ENCODE measurements at places on chromosomes 13 and 19.

GRCh38 chr13:54018485-54018884, 989.9 kb downstream of the OLFM4 start:
- no peak for ATAC-seq

DNA sequence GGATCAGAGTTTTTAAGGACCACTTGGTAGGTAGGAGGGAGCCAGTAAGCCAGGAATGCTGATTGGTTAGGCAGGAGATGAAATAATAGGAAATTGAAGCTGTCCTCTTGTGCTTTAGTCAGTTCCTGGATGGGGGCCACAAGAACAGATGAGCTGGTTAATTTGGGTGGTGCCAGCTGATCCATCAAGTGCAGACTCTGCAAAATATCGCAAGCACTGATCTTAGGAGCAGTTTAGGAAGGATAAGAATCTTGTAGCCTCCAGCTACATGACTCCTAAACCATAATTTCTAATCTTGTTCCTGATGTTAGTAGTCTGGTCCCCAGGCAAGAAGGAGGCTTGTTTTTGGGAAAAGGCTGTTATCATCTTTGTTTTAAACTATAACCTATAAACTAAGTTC, 117.9 kb upstream of the GPR12 start:
- no peak for ATAC-seq

DNA sequence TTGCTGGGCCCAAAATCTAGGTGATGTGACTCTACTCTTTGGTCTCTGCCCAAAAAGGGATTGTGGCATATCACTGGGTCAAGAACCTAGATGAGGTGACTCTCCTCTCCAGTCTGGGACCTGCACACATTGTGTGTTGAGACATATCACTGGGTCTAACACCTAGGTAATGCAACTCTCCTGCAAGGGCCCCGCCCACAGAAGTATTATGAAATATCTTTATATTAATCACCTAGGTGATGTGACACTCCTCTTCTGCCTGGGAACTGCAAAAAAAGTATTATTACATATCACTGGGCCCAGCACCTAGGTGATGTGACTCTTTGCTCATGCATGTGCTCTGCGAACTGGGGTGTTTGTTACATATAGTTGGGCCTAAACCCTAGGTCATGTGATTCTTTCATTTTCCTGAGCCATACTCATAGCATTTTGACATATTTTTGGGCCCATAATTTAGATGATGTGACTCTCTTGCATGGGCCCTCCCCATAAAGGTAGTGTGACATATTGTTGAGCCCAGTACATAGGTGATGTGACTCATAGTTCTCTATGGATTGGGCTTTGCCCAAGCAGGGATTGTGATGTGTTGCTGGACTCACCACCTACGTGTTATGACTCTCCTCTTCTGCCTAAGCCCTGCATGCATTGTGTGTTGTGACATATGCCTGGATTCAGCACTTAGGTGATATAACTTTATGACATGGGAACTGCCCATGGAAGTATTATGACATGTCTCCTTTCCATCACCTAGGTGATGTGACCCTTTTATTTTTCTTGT, 11.2 kb upstream of the ZNF681 start:
- no peak for ATAC-seq

DNA sequence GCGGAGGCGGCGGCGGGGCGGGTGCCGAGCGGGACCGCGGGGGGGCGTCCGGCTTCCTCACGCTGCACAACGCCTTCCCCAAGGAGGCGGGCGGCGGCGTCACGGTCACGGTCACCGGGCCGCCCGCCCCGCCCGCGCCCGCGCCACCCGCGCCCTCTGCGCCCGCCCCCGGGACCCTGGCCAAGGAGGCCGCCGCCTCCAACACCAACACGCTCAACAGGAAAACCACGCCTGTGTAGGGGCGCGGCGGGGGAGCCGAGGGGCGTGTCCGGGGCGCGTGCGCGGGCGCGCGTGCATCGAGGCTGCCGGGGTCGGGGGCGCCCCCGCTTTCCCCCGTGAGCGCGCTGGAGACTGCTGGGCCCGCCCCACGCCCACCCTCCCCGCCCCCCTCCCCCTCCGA, 8.8 kb upstream of the CACNG6 start:
- no peak for ATAC-seq

GRCh38 chr13:20209948-20210347, 17.2 kb upstream of the GJB2 start:
- no peak for ATAC-seq

- peak; percentile 89 for ATAC-seq
Observed at GRCh38 chr19:55353803-55354697, 469 bp downstream of the COX6B2 start.

DNA sequence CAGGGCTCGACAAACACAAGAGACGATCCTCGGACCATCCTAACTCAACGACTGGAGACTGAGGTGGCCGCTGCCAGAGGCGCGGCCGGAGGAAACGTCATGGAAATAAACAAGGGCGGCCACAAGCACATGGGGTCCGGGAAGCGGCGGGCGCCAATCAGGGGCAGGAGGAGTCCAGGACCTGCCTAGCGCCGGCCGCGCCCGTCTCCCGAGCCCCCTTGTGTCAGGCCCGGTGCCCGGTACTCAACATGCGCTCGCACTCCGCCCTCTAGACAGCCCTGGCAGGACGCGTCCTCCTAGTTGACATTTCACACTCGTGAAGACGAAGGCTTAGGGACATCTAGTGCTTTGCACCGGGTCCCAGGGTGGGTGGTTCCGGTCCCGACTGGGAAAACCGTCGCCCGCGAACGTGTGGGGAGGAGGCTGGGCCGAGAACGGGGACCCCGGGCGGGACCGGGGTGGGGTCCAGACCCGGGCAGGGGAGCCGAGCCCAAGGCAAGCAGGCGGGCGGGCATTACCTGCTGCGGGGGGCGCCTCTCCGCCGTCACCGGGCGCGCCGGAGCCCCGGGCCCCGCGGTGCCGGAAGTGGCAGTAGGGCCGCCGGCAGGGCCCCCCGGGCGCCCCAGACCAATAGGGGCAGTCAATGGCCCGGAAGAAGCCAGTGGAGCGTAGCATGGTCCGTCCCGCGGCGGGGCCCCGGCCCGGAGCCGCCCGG, 442 bp downstream of the REXO1 start:
- no peak for ATAC-seq

DNA sequence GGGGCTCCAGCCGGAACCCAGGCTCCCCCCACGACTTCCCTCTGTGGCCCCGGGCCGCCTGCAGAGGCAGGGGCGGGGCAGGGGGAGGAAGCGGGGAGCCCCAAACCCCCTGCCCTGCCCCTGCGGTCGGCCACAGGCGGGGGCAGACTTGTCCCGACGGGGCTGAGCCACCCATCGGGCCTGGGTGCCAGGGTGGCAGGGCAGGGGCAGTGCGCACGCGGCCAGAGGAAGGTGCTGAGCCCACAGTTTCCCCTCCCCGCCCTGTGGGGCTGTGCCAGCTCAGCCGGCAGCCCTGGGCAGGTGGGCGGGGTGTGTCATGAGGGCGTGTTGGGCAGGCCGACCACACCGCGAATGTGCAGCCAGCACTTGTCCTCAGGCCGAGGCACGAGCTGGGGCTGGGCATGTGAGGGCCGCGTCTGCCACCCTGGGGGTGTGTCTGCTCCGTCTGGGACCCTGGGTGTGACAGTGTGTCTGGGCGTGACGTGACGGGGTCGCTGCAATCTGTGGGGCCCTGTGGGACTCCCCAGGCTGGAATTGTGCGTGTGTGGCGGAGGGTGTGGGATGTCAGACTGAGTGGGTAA, 17.7 kb downstream of the CCDC97 start:
- peak; percentile 7 for ATAC-seq

DNA sequence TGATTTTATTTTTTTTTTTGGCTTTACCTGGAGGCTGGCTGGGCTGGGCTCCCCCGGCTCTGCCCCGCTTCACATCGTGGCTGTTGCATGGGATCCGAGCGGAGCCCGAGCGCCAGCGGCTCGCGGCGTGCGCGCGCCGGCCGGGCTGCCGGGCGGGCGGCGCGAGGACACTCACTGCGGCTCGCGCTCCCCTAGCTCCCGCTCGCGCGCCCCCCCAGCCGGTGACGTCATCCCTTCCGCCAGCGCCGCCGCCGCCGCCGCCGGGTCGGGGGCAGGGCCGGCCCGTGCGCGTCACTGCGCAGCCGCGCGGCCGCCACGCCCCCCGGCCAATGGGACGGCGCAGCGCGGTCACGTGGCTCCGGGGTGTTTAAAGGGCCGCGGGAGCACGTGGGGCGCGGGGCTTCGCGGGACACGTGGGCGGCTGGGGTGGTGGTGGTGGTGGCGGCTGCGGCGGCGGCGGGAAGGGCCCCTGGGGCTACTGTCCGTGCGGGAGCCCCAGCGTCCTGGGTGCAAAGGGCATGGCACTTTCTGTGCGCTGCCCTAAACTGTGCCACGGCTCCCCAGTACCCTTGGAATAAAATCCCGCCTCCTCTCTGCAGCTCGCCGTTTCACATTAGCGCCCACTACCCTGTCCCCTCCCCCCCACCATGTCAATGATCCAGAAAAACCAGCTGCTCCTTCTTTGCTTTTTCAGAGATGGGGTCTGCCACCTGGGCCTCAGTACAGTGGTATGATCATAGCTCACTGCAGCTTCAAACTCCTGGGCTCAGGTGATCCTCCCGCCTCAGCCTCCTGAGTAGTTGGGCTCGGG, at the start of gene PTPRS:
Gene PTPRS (minus strand): TSS at position 176 of the 811 bp plus-strand sequence. CDS start 54,672 bp downstream, outside the sequence.
- peak; percentile 88 for ATAC-seq

DNA sequence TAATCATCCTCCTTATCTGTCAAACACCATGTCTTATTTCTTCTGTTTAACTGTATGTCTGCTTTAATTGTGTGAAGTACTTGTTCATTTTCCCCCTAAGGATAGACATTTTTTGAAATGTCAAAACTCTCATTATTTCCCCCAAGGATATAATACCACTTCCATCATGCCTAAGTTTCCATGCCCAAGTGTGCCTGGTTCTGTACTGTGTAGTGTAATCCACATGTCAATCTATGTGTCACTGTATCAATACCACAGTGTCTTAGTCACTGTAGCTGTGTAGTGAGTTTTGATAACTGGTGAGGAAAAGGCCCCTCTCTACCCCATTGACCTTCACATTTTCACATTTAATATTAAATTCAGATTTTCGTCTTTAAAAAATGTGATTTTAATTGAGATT, 1265.5 kb downstream of the PCDH9 start:
- ATAC-seq: no peak

- ATAC-seq: no peak
Observed at GRCh38 chr13:49530457-49530856, 34.7 kb downstream of the PHF11 start.

DNA sequence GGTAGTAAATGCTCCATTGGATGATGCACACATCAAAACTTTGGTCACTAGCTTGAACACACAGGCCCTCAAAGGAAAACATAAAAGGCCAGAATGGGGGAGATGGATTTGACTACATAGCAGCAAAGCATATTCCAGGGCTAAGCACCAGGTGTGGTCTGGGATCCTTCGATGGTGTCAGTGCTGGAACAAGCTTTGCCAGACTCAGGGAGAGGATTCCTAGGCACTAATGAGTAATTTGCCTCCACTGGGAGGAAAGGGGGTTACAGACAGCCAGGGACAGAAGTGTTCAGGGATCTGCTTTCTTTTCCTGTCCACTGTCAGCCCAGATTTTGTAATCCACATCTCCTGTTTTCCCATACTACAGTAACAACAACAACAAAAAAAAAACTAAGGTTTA, 157.2 kb upstream of the OBI1 start:
- no peak for ATAC-seq

DNA sequence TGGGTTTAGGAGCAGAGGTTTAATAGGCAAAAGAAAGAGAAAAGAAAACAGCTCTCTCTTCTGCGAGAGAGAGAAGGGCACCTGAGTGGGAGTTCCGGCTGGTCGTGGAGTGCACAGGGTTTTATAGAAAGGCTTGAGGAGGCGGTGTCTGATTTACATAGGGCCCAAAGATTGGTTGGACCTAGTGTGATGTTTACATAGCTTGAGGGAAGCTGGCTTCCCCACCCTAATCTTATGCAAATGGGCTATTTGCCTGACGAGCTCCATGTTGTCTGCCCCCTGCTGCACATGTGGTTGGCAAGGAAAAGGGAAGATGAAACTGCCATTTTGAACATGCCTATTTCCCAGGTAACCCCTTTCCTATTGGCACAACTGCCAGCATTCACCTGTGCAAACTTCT, 21.5 kb upstream of the MEDAG start:
- ATAC-seq: no peak

- no peak for ATAC-seq
Observed at GRCh38 chr13:53050151-53050550, 21.5 kb downstream of the OLFM4 start.

GRCh38 chr13:43805071-43805468, 18.3 kb upstream of the ENOX1 start:
- peak; percentile 68 for ATAC-seq

DNA sequence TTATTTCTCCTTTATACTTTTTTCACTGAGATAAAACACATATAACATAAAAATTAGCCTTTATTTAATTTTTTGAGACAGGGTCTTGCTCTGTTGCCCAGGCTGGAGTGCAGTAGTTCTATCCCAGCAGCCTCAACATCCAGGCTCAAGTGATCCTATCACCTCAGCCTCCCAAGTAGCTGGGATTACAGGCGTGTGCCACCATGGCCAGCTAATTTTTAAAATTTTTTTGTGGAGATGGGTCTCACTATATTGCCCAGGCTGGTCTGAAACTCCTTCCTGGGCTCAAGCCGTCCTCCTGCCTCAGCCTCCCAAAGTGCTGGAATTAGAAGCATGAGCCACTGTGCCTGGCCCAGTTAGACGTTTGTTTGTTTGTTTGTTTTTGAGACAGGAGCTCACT, 28.4 kb downstream of the CRTC1 start:
- ATAC-seq: no peak

All from motor neuron (in vitro differentiated cells).